ENCODE measurements at places on chromosomes 11 and 22. TPM values are rescaled to one million over a fixed set of nuclear protein-coding genes. Genes with fewer than 3 reads are reported as not detected.

OR4A16 gene
- not detected for total RNA-seq

CRYAB gene
- 6.0 TPM for total RNA-seq

NECTIN1 gene
- total RNA-seq = 7.1 TPM

KRTAP5-11 gene
- not detected for total RNA-seq

CAVIN3 gene
- 26.7 TPM for total RNA-seq

FOLR3 gene
- not detected for total RNA-seq

CCDC89 gene
- total RNA-seq = not detected

PDGFB gene
- 4.2 TPM for total RNA-seq

SLC5A12 gene
- total RNA-seq = not detected

UPB1 gene
- not detected for total RNA-seq

KCNQ1OT1 gene
- total RNA-seq = 0.03 TPM

FAM227A gene
- 0.46 TPM for total RNA-seq

Measured in A549 treated with CORT108297 at 1 μM for 4 hours (cell line).